ENCODE measurements at places on chromosomes 4 and X.

- DNase-seq, result no peak
These were observed 83.8 kb downstream of the STOX2 start for GRCh38 chr4:183988874-183989273.

DNA sequence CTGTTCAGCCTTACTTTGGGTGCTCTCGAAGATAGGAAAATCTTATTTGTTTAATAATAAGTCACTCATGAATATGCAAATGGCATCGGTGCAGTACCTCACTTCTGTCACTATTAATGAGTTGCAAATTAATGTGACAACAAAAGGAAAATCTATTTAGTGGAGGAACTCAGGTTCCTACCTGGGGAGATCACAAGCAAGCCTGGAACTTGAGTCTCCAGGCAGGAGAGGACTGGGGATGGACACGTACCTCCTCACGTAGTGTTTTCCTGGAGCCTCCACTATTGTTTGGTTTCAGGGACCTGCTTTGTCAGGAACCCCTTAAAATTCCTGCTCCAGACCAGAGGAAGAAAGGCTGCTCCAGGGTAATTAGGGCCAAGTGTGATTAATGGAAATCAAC is 82.1 kb downstream of the BCOR start:
- DNase-seq, result no peak

GRCh38 chrX:132491191-132491590 is 2.4 kb upstream of the MBNL3 start:
- peak; percentile 17 for DNase-seq

- no peak for DNase-seq
These were observed 441.9 kb downstream of the INPP4B start for GRCh38 chr4:142404191-142404611.

- no peak for DNase-seq
These were observed 46.2 kb downstream of the SMARCA5 start for GRCh38 chr4:143559757-143560147.

DNA sequence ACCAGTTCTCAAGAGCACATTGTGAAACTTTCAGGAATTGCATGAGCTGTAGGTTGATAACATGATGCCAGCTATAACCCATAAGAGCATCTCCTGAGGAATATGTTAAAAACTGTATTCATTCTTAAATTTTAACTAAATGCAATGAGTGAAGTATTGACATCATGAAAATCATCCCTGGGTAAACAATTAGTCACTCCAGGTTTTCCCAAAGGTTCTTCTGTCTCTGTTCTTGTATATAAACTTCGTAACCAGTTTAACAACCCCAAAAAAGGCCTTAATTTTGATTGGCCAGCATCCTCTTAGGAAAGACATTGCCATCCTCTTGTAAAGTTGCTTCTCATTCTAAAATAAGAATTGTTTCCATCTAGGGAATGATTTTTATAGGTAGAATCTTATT is 80.4 kb downstream of the TET2 start:
- no peak for DNase-seq

- no peak for DNase-seq
These were observed 712.9 kb upstream of the LCORL start for GRCh38 chr4:18734405-18734804.

GRCh38 chrX:153635388-153635787 is 11.6 kb upstream of the DUSP9 start:
- DNase-seq, result no peak
